ENCODE measurements at places on chromosomes 13 and 19.

GRCh38 chr13:28659621-28659970 is 666 bp downstream of the POMP start:
- DNase-seq, result peak; percentile 52

GRCh38 chr13:48155848-48156247 is 60.9 kb upstream of the MED4 start:
- DNase-seq, result peak; percentile 84

DNA sequence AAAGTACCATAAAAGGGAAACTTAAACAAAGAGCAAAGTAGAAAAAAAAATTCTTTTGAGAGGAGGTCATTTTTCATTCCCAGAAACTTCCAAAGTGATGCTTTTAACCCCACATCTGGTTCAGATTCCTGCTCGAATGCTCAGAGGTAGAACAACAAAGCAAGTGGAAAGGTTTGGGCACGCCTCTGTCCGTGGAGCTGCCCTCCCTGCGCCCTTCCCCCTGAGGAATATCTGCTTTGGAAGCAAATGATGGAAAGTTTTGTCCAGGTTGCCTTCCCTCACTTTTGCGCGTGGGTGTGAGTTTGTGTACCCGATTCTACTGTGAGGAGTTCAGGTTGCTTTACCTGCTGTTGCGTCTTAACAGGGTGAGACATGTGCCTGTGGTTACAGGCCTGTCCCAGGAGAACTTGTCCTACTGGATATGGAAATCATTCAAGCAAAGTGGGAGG is 110.2 kb downstream of the KLF5 start:
- no peak for DNase-seq

GRCh38 chr13:30156270-30156669 is 151.1 kb downstream of the KATNAL1 start:
- DNase-seq, result no peak

- no peak for DNase-seq
Measured at GRCh38 chr13:73138276-73138637, 79.5 kb downstream of the KLF5 start.

Data from CD4-positive, alpha-beta T cell treated with Interleukin-2 at 100 ng/mL for 4 hours (primary cell).